Peyer's patch (tissue), 4 donors: ENCODE measurements at places on chromosomes 3 and 15.

GRCh38 chr3:119145500-119146167 is at the start of gene TEX55:
TEX55 (plus strand) TSS chr3:119146165; CDS start chr3:119146190, 25 bp downstream.
- DNase-seq: no peak
- no peaks in the 10 kb centered on the region for H3K27me3 ChIP-seq

DNA sequence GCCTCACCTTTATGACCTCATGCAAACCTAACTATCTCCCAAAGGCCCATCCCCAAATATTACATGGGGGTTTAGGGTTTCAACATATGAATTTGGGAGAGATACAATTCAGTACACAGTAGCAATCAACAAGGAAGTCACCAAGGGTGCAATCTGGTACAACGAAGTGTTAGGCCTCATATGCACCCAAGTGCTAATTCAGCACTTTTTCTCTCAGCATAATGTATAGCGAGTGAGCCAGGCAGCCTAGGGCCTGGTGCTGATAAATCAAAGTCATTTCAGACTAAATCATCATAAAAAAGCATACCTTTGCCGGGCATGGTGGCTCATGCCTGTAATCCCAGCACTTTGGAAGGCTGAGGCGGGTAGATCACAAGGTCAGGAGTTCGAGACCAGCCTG is 11.7 kb upstream of the KBTBD8 start:
- DNase-seq: no peak
- H3K27me3 ChIP-seq: no peaks in the 10 kb centered on the region
- H3K4me1 ChIP-seq: no peaks in the 10 kb centered on the region
- no peaks in the 10 kb centered on the region for H3K36me3 ChIP-seq
- H3K27ac ChIP-seq: no peak overlapping the region

DNA sequence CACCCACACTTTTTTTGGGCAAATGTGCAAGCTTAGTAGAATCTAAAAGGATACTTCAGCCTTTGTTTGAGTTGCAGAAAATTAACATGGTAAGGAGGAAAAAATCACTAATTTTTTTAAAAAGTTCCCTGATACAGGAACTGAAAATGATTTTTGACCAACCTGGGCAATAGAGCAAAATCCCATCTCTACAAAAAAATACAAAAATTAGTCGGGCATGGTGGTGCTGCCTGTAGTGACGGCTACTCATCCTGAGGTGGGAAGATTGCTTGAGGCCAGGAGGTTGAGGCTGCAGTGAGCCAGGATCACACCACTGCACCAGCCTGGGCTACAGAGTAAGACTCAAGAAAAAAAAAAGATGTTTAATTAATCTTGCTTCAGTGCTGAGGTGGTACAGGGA is 10.6 kb upstream of the GABPB1 start:
- H3K27ac ChIP-seq: no peak overlapping the region
- no peaks in the 10 kb centered on the region for H3K27me3 ChIP-seq
- H3K36me3 ChIP-seq: no peaks in the 10 kb centered on the region
- DNase-seq: no peak
- no peak overlapping the region for H3K4me3 ChIP-seq

DNA sequence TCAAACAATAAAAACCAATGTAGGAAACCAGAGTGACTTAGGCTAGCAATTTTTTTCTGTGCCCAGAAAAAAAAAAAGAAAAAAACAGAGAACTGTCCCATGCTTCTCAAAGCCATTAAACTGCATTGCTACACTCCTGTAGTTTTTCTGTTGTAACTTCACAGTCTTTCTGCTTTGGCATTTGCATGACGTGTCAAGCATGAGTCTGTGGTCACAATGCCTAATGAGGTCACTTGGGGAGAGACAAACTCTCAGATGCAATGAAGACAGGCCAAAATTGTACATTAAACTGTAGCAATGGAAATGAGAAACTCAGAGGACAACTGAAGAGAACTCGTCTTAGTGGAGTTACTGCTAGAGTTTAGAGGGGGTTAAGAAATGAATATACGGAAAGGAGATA is 30.8 kb downstream of the CCDC80 start:
- DNase-seq: no peak
- no peaks in the 10 kb centered on the region for H3K27me3 ChIP-seq
- no peaks in the 10 kb centered on the region for H3K36me3 ChIP-seq
- H3K4me1 ChIP-seq: no peaks in the 10 kb centered on the region
- H3K27ac ChIP-seq: no peak overlapping the region
- H3K4me3 ChIP-seq: no peak overlapping the region

DNA sequence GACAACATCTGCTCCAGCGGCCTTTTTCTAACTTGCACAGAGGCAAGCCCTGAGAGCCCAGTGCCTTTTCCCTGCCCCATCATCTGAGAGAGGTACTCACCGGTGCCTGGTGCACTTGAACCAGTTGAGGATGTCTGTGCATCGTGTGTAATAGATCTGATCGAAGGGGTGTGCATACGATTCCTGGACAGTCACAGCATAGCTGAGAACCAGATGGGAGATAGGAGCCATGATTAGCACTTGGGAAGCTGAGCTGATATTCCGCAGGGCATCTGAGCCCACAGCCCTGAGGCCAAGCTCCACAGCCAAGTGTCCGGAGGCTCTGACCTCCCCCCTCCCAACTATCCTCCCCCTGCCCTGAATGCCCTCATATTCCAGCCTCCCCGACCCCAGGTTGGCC is 129.8 kb downstream of the MEGF11 start:
- DNase-seq: no peak
- H3K27ac ChIP-seq: no peak overlapping the region
- H3K27me3 ChIP-seq: no peaks in the 10 kb centered on the region
- no peaks in the 10 kb centered on the region for H3K36me3 ChIP-seq
